Fibroblast of skin of left biceps (primary cell): ENCODE measurements at places on chromosomes 7 and 10.

GRCh38 chr7:131139462-131139861, 188.2 kb upstream of the MKLN1 start:
- no peak for DNase-seq

DNA sequence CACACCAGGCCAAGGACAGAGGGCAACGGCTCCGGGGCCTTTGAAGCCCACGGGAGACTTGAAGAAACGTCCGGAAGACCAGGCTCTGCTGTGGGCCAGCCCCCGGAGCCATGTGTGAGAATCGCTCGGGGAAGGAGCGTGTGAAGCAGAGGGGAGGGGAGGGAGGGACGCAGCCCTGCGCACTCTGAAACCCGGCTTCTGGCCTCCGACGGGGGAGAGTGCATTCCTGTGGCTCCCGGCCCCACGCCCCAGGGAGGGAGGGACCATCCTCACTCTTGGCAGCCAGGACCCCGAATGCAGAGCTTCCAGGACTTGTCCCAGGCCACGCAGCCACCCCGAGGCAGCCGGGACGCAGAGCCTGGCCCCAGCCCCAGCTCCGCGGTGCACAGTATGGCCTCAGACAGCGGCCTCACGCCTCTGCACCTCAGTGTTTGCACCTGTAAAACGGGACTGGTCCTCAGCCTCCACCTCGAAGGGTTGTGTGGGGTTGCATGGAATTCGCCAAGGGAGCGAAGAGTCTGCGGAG, 67.4 kb downstream of the PDGFA start:
- DNase-seq: no peak

DNA sequence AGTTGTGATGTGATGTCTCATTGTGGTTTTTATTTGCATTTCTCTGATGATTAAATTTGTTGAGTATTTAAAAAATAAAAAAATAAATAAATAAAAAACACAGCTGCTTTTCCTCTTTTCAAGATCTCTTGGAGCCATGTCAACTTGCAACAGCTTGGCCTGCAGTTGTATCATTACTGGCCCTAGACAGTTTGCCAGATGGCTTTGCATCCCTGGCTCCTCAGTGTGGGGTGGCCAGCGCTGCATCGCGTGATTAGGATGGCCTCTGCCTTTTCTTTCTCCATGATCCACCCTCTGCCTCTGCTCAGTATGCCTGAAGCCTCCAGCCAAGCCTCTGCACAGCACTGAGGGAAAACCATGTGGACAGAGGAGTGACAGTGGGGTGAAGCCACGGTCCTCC, 96.8 kb downstream of the PPP1R3C start:
- DNase-seq: no peak

DNA sequence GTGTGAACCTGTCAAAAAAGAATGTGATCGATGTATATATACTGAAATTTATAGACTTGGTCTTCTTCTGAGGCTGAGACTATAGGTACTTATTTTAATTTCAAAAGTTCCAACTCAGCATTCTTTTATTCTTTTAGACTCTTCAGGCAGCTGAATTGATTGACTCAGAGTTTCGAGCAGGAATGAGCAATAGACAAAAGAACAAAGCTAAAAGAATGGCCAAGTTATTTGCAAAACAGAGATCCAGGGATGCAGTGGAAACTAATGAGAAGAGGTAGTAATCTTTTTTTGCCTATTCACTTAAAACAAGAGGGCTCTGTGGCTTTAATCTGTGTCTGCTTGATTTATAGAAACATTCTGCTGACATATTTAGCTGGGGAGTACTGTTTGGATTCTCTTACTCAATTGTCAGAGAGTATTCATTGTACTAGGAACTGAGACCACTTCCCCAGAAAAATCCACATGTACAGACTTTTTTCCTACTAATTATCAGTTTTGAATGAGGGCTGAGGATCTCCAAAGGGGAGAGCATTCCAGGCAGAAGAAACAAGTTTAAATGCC, 30.1 kb downstream of the BTAF1 start:
- DNase-seq: no peak

DNA sequence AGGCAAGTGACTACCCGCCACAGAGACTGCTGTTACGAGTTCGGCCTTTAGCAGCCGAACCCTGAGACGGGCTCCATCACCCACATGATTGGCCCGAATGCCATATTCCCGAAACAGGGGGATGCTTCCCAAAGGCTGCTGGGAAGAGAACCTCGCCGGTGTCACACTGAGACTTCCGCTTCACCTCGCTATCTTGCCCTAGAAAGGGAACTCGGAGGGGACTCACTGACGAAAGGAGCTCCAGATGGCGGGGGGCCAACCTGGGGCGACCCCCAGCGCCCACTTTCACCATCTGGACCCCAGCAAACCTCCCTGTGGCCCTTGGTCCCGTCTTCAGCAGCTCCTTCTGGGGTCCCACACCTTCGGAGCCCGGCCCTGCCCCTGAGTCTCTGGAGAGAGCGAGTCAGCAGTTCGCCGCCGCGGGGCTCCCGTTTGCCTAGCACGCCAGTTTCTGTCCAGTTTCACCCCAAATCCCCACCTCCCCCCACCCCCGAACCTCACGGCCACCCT, 529 bp downstream of the HPS1 start:
- no peak for DNase-seq

DNA sequence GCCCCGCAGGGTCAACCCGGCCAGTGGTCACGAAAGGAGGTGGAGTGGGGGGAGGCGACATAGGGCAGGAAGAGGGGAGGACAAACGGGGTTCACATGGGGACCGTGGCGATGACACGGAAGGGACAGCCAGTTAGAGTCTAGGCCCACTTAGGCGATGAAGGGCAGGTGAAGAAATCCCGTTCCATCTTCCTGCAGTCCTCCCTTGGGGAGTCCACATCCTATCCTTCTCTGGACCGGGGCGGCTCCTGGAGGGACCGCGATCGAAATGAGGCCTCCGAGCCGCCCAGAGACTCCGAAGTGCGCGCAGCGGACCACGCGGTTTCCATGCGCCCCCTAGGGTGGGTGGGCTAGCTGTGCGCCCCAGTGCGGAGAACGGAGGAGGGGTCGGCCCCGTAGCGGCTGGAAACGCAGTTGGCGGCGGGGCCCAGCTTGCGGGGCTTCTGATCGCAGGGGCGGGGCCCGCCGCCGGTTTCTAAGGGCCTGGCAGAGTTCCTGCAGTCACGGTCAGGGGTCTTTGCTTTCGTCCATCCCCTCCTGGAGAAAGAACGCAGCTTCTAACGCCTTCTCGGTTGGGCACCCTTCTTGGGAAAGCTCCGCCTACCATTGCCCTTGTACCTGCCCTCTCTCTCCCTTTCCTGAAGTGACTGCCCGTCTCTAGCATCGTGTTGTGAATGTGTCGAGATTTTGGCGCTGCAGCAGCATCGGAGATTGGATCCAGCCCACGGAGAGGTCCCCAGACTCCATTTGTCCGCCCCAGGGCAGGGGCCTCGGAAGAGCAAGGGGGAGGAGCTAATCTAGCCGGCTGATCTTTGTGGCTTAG, 17.9 kb upstream of the TMEM225B start:
- no peak for DNase-seq

DNA sequence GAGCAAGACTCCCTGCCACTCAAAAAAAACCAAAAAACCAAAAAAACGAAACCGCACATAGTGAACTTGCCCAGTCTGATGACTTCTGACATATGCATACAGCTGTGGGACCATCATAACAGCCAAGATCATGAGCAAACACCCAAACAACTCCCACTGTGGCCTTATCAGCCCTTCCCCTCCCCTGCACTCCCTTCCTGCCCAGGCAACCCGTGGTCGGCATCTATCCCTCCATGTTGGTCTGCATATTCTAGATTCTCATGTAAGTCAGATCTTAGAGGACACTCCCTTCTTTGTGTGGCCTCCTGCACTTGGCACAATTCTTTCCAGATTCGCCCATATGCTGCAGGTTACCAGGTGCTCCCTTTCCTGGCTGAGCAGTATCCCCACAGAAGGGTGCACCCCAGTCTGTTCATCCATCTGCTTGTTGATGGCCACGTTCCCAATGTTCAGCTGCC, 72.8 kb downstream of the GNA12 start:
- no peak for DNase-seq
